ENCODE measurements at places on chromosomes 1 and 21.

DNA sequence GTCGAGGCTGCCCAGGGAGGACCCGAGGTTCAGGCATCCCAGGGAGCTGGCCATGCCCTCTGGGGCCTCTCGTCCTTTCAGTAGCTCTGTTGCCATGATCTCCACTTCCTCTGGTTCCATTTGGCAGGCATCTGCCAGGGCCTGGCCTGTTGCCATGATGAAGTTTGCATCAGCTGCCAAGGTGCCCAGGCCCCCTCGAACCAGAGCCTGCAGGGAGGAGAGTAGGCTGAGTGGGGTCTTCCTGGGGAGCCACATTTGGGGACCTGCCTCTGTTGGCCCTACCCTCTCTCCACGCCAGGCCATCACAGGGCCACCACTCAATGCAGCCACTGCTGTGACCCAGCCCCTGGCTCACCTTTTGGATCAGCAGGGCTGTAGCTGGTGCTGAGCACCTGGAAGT lies 16.4 kb upstream of the KIF21B start:
- H3K27ac ChIP-seq = no peak overlapping the region
- DNase-seq = no peak
- H3K36me3 ChIP-seq = no peaks in the 10 kb centered on the region
- no peaks in the 10 kb centered on the region for H3K27me3 ChIP-seq

GRCh38 chr1:1875932-1876331 lies 15.0 kb downstream of the GNB1 start:
- peaks cover 12% of the 10 kb centered on the region for H3K36me3 ChIP-seq
- peaks cover 58% of the 10 kb centered on the region for H3K4me1 ChIP-seq
- no peak overlapping the region for H3K4me3 ChIP-seq
- H3K27me3 ChIP-seq = no peaks in the 10 kb centered on the region
- no peak overlapping the region for H3K27ac ChIP-seq

GRCh38 chr1:161127649-161128048 lies 4.8 kb downstream of the DEDD start:
- no peaks in the 10 kb centered on the region for H3K27me3 ChIP-seq
- no peak overlapping the region for H3K27ac ChIP-seq
- H3K4me1 ChIP-seq = no peaks in the 10 kb centered on the region
- H3K4me3 ChIP-seq = no peak overlapping the region
- peaks cover 39% of the 10 kb centered on the region for H3K36me3 ChIP-seq

GRCh38 chr1:199742547-199742946 lies 285.0 kb upstream of the NR5A2 start:
- H3K36me3 ChIP-seq = no peaks in the 10 kb centered on the region
- no peak overlapping the region for H3K4me3 ChIP-seq
- H3K27me3 ChIP-seq = no peaks in the 10 kb centered on the region
- no peak overlapping the region for H3K27ac ChIP-seq
- DNase-seq = no peak

DNA sequence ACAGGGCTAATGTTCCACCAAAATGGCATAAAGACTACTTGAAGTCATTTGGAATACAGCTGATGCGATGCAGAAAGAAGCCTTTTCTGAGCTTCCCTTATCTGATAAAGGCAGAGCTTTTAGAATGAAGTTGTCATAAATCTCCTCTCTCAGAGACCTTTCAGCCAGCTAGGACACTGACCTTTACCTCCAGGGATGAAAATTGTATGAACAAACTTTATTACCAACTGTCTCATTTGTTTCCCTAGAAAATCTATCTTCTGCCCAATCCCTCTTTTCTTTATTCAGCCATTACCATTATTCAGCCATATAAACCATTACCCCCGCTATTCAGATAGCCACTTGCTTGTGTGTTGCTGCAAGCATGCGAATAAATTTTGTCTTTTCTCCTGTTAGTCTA lies 29.7 kb upstream of the RNF2 start:
- H3K4me1 ChIP-seq = no peaks in the 10 kb centered on the region
- H3K4me3 ChIP-seq = no peak overlapping the region
- H3K36me3 ChIP-seq = no peaks in the 10 kb centered on the region
- H3K27me3 ChIP-seq = no peaks in the 10 kb centered on the region
- DNase-seq = no peak

DNA sequence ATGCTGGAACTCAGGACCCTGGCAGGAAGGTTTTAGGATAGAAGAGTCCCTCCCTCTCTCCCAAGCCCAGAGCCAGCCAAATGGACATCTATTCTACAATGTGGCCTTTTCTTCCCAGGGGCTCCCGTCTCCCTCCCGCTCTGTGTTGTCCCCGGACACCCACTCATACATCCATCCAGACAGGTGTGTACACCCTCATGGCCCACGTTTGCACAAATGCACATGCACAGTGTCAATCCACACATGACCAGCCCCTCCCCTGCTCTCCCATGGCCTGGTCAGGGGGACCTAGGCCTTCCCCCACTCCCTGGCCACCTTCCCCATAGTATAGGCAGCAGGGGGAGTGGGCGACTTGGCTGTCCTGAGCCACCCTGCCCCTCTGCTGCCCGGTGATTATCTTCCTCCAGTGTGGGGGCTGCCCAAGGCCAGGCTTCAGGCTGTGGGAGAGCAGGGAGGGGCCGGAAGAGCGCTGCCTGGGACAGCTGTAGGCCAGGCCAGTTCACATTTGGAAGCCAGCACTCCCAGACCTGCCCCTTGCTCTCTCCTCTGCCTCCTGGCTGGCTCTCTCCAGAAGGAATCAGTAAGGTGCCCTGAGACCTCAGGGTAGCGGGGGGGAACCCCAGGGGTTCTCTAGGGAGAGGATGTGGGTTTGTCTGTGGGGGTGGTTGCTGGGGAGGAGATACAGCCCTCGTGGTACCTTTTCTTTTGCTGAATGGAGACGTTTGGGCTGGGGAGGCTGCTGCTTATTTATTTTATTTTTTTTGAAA lies 4.1 kb upstream of the PTPN7 start:
- H3K4me1 ChIP-seq = no peaks in the 10 kb centered on the region
- no peak overlapping the region for H3K27ac ChIP-seq
- H3K4me3 ChIP-seq = no peak overlapping the region
- no peak for DNase-seq

DNA sequence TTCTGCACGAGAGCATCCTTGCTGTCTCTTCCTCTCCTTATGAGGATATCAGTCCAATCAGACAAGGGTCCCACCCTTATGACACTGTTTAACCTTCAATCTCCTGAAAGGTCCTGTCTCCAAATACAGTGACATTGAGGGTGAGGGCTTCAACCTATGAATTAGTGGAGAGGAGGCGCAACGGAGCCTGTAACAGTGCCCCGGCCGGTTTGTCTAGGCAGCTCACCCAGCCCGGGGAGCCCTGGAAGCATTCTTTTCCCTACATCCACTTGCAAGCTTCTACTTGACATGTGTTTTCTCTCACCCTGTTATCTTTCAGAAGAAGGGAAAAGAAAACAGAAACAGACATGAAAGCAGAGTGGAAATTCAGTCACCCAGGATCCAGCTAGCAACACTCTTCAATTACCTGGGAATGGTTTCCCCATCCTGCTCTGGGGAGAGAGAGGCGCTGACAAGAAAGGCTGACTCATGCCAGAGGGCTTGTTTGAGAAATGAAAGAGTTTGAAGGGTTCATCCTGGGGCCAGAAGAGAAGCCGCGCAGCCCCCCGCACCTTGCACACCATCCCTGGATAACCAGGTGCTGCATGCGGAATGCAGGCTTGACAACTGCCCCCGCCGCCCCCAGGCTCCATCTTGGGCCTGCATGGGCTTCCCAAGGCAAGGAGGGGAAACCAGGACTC lies 394.9 kb downstream of the NPHP4 start:
- H3K27ac ChIP-seq = no peak overlapping the region
- no peak for DNase-seq
- H3K36me3 ChIP-seq = no peaks in the 10 kb centered on the region
- no peaks in the 10 kb centered on the region for H3K27me3 ChIP-seq
- H3K4me1 ChIP-seq = no peaks in the 10 kb centered on the region

DNA sequence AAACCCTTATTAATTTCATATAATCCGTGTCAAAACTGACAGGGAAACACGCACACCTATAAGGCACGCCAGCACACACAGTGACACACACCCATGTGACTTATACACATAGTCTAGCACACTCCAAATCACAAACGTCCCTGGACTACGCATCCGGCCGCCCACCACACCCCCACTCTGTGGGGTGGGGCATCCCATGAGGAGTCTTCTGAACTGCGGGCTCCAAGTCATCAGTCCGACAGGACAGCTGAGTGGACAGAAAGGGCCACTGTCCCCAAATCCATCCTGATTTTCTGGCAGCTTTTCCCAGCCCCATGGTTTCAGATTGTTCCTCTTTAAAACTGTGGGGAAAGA lies 829 bp downstream of the PEA15 start:
- peak overlapping the region; percentile 95 for H3K4me3 ChIP-seq
- H3K27ac ChIP-seq = peak overlapping the region; percentile 99
- DNase-seq = peak; percentile 75
- H3K27me3 ChIP-seq = no peaks in the 10 kb centered on the region

- H3K4me1 ChIP-seq = no peaks in the 10 kb centered on the region
- H3K36me3 ChIP-seq = no peaks in the 10 kb centered on the region
- H3K27me3 ChIP-seq = no peaks in the 10 kb centered on the region
- H3K4me3 ChIP-seq = no peak overlapping the region
- no peak overlapping the region for H3K27ac ChIP-seq
These were observed 15.1 kb downstream of the INAVA start for GRCh38 chr1:200909757-200910239.

DNA sequence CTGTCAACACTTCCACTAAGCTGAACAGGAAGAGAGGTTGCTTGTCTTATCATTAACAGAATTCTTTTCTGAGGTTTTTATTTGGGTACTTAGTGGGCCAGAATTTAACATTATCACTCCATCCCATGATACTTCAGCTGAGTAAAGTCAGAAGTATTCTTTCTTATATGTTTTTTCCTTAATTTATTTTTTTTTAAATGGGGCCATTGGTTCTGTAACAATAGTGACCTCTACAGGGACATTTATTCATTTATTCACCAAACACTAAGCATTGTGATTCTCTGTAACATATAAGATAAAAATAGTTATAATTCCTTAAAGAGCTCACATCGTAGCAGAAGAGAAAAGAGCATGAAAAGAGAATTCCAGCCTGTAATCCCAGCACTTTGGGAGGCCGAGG lies 9.8 kb downstream of the GREM2 start:
- no peaks in the 10 kb centered on the region for H3K36me3 ChIP-seq
- no peak overlapping the region for H3K27ac ChIP-seq
- no peak for DNase-seq
- H3K4me3 ChIP-seq = no peak overlapping the region
- peaks cover 17% of the 10 kb centered on the region for H3K4me1 ChIP-seq

DNA sequence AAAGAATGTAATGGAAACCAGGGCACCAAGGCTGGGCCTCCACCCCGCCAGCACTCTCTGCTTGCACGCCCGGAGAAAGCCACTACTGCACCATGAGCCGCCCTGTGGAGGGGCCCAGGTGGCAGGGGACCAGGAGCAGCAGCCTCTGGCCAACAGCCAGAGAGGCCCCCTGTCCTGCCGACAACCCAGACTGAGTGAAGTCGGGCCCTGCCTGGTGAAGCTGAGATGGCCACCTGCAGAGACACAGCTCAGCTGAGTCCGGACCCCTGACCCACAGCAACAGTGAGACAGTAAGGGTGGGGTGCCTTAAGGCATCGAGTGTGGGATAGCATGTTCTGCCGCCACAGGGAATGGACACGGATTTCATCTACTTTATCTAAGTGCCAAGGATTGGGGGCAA lies 28.9 kb downstream of the WDR4 start:
- peaks cover 12% of the 10 kb centered on the region for H3K36me3 ChIP-seq
- H3K27me3 ChIP-seq = no peaks in the 10 kb centered on the region
- DNase-seq = no peak
- no peak overlapping the region for H3K4me3 ChIP-seq
- no peaks in the 10 kb centered on the region for H3K4me1 ChIP-seq

- no peak overlapping the region for H3K4me3 ChIP-seq
- peaks cover 59% of the 10 kb centered on the region for H3K4me1 ChIP-seq
- H3K27ac ChIP-seq = peak overlapping the region; percentile 84
- H3K36me3 ChIP-seq = peaks cover 5% of the 10 kb centered on the region
- peaks cover 4% of the 10 kb centered on the region for H3K27me3 ChIP-seq
These were observed 160.5 kb downstream of the CASZ1 start for GRCh38 chr1:10635992-10636391.

DNA sequence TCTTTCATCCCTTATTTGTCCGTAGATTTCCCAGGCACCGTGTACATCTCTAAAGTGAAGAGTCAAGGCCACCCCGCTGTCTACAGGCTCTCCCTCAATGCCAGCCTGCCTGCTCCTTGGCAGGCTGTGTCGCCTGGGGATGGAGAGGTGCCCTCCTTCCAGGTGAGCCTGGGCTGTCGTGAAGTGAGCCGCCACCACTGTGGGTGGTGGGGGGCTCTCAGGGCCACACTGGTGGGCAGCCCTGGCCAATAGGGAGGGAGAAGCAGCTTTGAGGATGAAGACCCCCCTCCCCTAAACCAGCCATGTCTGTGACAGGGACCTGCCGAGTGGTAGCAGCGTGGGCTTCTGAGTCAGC lies 46.2 kb downstream of the DISP3 start:
- H3K4me3 ChIP-seq = no peak overlapping the region
- DNase-seq = peak; percentile 22
- H3K4me1 ChIP-seq = no peaks in the 10 kb centered on the region
- no peak overlapping the region for H3K27ac ChIP-seq
- H3K27me3 ChIP-seq = no peaks in the 10 kb centered on the region

- H3K36me3 ChIP-seq = no peaks in the 10 kb centered on the region
- H3K4me1 ChIP-seq = peaks cover under 1% of the 10 kb centered on the region
- no peak for DNase-seq
- no peak overlapping the region for H3K27ac ChIP-seq
These were observed 4.6 kb upstream of the NAXE start for GRCh38 chr1:156586892-156587477.

DNA sequence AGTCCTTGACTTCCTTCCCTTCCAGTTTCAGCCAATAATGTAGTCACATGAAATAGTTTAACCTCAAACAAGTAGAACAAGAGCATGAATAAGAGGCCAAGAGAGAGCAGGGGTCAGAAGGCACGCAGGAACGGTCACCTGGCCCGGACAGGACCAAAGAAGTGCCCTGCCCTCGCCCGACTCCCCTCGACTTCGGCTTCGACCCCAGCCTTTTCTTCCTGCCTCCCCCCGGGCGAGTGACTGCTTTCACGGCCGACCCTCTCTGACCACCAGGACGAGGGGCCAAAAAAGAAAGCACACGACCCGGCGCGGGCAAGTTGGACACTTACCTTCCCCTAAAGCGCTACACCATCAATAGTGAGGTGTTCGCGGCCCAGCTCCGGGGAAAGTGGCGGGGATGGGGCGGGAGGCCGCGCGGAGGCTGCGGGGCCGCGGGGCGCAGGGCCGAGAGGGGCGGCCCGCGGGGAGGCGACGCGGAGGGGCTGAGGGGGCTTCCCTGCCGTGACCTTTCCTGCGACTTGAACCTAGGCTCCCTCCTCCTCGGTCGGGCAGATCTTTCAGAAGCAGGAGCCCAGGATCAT lies 519 bp downstream of the RERE start:
- H3K36me3 ChIP-seq = no peaks in the 10 kb centered on the region
- H3K4me1 ChIP-seq = peaks cover 53% of the 10 kb centered on the region
- DNase-seq = peak; percentile 74
- H3K27ac ChIP-seq = peak overlapping the region; percentile 99
- H3K27me3 ChIP-seq = no peaks in the 10 kb centered on the region

DNA sequence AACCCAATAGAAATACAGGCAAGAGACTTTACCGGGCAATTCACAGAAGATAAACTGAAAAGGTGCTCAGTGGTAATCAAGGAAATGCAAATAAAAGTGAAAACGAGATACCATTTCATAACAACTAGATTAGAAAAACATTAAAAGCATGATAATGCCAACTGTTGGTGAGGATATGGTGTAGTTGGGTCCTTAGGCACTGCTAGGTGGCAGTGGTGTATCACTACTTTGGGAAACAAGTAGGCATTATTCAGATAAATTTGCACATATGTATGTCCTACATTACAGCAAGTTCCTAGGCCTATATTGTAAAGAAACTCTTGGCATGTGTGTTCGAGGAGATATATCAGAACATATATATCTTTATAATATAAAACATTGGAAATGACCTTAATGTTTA lies 31.0 kb downstream of the AZIN2 start:
- H3K4me1 ChIP-seq = no peaks in the 10 kb centered on the region
- no peak for DNase-seq
- H3K27ac ChIP-seq = no peak overlapping the region
- no peaks in the 10 kb centered on the region for H3K36me3 ChIP-seq
- no peak overlapping the region for H3K4me3 ChIP-seq
- H3K27me3 ChIP-seq = no peaks in the 10 kb centered on the region

Measured in sigmoid colon (tissue), 7 donors.